Stimulated activated CD8-positive, alpha-beta memory T cell treated with anti-CD3 and anti-CD28 coated beads, Interleukin-7, amount 100 ng/mL, for 1 hour (primary cell): ENCODE measurements at places on chromosomes 4 and X.

- DNase-seq = no peak
These were observed 179.0 kb downstream of the CEP135 start for GRCh38 chr4:56127716-56128115.

DNA sequence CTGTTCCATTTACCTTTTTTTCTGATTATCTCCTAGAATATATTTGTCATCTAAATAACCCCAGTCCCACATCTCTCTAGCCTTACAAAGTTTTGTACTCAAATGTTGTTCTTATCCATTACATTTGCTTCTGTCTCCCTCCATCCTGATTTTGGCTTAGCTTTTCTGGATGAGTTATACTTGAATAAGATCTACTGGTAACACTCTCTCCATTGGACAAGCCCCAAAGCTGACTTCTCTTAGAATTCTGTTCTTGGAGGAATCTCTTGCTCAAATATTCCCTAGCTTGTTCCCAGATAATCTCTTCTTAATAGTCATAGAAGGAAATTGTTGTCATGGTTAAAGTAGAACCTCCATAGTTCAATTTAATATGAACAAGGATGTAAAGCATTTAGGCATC lies 115.5 kb upstream of the HS3ST1 start:
- no peak for DNase-seq

- DNase-seq = no peak
These were observed 272.8 kb upstream of the TENM3 start for GRCh38 chr4:181970366-181970765.

DNA sequence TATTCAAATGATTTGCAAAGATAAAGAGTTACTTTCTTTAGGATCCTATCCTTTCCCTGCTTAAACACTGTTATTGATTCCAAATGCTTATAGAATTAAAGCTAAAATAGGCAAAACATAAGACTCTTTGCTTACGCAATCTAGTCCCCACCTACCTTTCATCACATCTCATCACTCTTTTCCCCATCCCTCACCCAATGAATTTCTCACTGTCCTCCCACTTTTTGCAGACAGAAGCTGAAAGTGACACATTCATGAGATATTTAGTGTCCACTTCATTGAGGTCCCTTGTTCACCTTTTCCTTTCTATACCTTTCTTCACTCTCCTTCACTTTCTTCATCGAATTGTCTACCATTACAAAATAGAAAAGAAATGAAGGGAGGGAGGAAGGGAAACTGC lies 424 bp downstream of the SATL1 start:
- no peak for DNase-seq

GRCh38 chrX:19897091-19897490 lies 9.7 kb upstream of the SH3KBP1 start:
- no peak for DNase-seq
